Thymus (tissue), 14 donors: ENCODE measurements at places on chromosomes 13 and 19. TPM values are rescaled to one million over a fixed set of nuclear protein-coding genes. Genes with fewer than 3 reads are reported as not detected.

NCCRP1 gene
- total RNA-seq: 2.1 TPM

VAV1 gene
- total RNA-seq: 59.3 TPM

DNA sequence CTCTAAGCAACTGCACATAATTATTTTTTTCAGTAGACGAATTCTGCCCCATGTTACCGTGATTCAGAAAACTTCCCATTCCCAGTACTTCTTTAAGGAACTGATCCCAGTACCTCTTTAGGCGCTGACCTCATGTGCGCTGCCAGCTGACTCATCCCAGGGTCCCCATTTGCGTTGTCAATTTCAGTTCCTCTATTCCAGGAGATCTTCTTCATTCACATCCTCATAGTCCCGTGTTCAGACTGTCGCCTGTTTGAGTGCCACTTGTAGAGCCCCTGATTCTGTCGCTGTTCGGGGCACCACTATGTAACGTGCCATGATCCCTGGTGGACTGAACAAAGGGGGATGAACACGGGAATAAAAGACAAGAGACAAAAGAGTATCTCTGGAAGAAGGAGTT is 16.4 kb downstream of the FPR3 start:
- DNase-seq: no peak
- no peak overlapping the region for H3K27ac ChIP-seq
- H3K36me3 ChIP-seq: no peaks in the 10 kb centered on the region
- H3K4me1 ChIP-seq: no peaks in the 10 kb centered on the region

GRCh38 chr13:46367617-46368327 is 19.3 kb downstream of the RUBCNL start:
- no peak overlapping the region for H3K4me3 ChIP-seq
- no peak overlapping the region for H3K27ac ChIP-seq
- H3K27me3 ChIP-seq: no peaks in the 10 kb centered on the region
- peaks cover 33% of the 10 kb centered on the region for H3K36me3 ChIP-seq
- peaks cover 7% of the 10 kb centered on the region for H3K4me1 ChIP-seq

- H3K36me3 ChIP-seq: no peaks in the 10 kb centered on the region
- H3K27ac ChIP-seq: no peak overlapping the region
- H3K4me1 ChIP-seq: no peaks in the 10 kb centered on the region
Observed at GRCh38 chr13:111906816-111907215, 160.1 kb upstream of the SOX1 start.
